ENCODE measurements at places on chromosomes 6 and 20.

GRCh38 chr6:36752187-36752885 is 54.7 kb downstream of the RAB44 start:
- no peak for DNase-seq

- DNase-seq = peak; percentile 38
Measured at GRCh38 chr6:21831521-21832291, 238.2 kb downstream of the SOX4 start.

DNA sequence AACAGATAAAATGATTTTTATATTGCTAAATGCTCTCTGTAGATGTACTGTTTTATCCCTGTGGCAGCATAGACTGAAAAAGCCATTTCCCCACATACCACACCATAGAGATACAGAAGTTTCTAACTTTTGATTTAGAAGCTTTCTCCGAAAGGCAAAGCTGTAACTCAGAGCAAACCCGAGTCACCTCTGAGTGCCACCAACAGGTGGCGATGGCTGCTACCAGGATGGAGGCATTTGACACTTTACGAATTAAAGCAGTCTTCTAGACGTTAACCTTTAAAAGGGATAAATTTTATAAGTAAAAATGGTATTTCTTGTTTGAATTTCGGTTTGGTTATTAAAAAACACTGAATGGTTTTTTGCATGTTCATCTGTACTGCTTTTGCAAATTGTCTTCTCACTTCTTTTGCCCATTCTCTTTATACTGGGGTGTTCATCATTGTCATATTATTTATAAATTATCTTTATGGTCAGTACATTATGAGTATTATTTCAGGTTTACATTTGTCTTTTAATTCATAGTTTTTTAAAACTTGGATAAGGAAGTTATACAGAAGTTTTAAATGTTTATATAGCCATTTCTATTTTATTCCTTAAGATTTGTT is 201.0 kb upstream of the CEP162 start:
- peak; percentile 85 for DNase-seq

DNA sequence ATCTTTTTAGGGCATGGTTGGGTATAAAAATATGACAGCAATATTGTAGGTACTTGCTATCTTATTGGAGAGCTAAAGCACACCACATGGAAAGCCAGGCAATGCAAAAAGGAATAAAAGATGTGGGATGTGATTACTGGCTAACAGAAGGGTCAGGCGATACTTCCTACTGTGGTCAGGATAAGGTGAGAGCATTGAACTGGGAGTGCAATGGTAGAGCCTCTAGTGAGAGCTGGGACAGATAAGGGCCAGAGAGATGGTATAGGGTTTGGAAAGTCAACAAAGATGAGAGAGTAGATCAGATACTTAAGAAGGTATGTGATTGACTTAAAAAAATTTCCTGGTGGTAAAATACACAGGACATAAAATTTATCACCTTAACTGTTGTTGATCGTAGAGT is 160.7 kb upstream of the MAN1A1 start:
- DNase-seq = no peak

GRCh38 chr6:107815846-107816245 is 8.3 kb downstream of the SCML4 start:
- no peak for DNase-seq

DNA sequence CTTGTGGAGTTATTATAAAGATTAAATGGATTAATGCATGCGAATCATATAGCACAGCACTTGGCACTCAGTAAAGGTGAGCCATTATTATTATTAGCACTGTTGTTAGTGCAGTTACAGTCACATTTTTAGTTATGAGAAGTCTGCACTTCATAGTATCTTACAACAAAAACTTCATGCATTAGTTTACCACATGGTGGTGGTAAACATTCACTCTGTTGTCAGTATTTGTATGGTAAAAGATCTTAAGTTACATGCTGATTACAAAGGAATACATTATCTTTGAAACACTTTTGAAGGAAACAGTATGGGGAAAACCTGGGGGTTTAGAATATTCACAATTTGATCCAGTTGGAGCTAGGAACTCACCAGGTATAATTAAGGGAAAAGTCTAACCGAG is 20.8 kb downstream of the TMEM14A start:
- peak; percentile 11 for DNase-seq

DNA sequence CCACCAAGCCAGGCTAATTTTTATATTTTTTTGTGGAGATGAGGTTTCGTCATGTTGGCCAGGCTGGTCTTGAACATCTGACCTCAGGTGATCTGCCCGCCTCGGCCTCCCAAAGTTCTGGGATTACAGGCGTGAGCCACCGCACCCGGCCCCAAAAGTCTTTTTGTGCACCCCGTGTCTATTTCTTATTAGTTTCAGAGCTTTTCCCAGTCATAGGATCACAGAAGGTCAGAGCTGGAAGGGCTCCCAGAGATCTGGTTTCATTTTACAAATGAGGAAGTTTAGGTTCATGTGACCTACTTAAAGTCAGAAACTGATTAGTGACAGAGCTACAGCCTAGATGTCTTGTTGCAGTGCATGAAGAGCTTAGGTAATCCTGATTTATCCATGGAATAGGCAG is 1.6 kb upstream of the OGFRL1 start:
- DNase-seq = no peak

DNA sequence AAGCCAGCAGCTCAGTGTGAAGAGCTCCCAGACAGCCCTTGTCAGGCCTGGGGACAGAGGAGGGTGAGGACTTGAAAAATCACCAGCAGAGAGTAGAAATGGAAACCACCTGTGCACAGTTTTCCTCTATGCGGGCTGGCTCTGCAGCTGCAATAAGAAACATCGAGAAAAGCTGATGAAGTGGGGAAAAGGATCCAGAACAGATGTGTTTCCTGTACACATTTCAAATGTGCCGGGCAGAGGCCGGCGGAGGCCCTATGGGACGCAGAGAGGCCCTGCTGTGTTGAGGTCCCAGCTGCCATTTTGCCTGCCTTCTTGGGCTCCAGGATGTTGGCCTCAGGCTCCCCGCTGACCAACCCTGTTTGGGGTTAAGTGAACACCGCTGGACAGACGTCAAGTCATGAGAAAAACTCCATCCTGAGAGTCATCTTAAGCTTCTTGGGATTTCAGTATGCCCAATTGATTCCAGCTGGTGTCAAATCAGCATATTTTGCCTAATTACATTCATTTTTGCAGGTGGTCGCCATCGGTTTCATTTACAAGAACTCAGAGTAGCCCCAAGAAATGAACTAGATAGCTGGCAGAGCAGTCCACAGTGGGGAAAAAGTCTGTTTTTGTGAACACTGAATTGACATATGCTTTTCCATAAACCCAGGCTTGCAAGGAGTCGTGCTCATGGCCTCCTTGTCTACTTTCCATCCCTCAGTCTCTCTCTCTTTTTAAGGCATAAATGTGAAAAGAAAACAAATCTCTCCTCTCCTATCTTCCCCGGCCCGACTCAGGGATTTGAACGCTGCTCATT is 150.4 kb upstream of the PHACTR3 start:
- no peak for DNase-seq

DNA sequence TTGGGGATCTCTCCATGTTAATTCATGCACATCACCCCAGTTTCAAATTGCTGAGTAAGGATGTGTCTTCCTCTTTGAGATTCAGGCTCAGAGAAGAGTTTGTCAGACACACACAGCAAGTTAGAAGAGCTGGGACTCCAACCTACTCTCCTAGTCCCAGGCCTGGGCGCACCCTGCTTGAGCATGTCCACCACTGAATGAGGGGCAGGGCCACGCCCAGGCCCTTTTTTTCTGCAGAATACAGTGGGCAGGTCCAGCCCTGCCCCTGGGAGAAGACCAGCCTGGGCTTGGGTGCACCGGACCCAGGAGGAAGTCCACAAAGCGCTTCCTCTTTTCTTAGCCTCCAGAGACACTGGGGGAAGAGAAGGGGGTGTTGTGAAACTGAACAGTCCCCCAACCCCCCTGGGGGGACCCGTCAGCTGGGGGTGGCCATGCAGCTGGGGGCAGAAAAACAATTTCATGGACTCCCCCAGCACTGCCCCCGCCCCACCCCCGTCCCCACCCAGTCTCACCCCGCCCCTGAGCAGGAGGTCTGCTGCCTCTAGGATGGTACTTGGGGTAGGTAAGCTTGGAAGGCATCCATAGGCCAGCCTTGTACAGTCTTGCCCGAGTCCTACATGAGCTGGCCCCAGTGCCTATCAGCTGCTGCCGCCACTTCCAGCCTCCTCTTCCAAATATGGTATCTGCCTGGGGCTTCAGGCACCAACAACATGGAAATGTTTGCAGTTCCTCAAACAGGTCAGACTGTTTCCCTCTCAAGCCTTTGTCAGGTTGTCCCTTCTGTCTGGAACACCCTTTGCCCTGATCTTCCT is 11.7 kb upstream of the HCK start:
- DNase-seq = no peak

- no peak for DNase-seq
Measured at GRCh38 chr20:58130156-58130555, 98.3 kb downstream of the ANKRD60 start.

- peak; percentile 67 for DNase-seq
Measured at GRCh38 chr6:138001750-138002349, 105.4 kb downstream of the PERP start.

- peak; percentile 44 for DNase-seq
Measured at GRCh38 chr6:69974193-69974592, 107.8 kb downstream of the COL19A1 start.

- no peak for DNase-seq
Measured at GRCh38 chr6:43078691-43079090, 2.6 kb downstream of the PTK7 start.

- DNase-seq = no peak
Measured at GRCh38 chr6:90654166-90654565, 67.3 kb upstream of the MAP3K7 start.

GRCh38 chr6:167898673-167899311 is 72.1 kb downstream of the AFDN start:
- DNase-seq = peak; percentile 70

GRCh38 chr6:117561128-117561527 is 41.2 kb downstream of the GOPC start:
- DNase-seq = no peak

DNA sequence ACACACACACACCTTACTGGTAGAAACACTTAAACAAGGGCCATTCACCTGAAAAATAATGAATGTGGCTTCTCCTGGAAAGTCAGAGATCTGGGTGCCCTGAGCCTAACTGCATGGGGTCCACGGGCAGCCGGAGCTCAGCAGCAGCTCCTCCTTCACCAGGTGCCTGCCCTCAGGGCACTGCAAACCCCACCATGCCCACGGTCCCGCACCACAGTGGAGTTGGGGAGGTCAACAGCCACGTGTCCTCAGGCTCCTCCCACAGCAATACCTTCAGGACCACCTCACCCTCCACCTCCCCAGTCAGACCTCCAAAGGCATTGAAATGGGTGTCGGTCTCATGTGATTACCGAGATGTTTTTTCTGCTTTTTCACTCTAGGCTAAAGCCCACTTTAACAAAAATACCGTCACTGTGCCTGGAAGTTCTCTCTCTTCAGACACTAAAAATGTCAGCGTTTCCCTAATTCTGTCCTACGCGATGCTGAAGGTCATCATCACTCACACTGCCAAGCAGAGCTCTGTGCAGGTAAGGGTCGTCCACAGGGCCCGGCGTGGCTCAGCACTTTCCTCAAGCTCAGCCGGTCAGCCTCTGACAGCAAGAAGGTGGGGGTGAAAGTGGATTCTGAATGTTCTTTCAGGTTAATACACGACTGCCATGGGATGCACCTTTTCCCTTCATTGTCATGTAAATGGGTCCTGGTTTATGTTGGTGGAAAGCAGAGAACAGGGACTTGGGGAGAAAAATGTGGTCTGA is 48.9 kb downstream of the CDK5RAP1 start:
- no peak for DNase-seq

GRCh38 chr6:83911278-83911677 is 51.8 kb downstream of the CYB5R4 start:
- peak; percentile 1 for DNase-seq

DNA sequence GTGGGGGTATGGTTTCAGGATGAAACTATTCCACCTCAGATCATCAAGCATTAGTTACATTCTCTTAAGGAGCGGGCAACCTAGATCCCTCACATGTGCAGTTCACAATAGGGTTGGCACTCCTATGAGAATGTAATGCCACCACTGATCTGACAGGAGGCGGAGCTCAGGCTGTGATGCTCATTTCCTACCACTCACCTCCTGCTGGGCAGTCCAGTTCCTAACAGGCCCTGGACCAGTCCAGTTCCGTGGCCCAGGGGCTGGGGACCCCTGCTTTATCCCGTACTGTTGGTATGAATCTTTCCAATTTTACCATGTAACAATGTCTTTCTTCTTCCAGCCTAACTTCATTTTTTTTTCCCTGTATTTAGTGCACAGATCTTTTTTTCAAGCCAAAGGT is 94.9 kb downstream of the OGFRL1 start:
- no peak for DNase-seq

- DNase-seq = no peak
Measured at GRCh38 chr6:36871686-36872085, 2.9 kb downstream of the PPIL1 start.

DNA sequence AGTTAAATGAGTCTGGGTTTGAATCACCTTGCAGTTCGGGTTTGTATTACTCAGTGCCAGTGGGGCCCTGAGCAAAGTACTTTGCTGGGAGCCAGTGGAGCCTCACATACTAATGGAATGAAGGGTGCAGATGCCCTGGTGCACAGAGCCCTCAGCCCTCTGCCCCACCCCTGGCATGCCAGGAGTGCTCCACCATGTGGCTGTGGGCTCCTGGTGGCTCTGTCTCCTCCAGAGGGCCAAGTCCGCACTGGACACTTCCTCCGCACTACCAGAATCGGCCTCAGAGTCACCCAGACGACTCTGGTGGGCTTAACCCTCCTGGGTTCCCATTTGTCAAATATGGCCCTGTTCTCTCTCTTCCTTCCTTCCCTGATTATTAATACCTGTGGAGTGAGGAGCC is 94.0 kb downstream of the STK35 start:
- DNase-seq = no peak

- peak; percentile 81 for DNase-seq
Measured at GRCh38 chr6:160930547-160931377, 60.8 kb upstream of the MAP3K4 start.

DNA sequence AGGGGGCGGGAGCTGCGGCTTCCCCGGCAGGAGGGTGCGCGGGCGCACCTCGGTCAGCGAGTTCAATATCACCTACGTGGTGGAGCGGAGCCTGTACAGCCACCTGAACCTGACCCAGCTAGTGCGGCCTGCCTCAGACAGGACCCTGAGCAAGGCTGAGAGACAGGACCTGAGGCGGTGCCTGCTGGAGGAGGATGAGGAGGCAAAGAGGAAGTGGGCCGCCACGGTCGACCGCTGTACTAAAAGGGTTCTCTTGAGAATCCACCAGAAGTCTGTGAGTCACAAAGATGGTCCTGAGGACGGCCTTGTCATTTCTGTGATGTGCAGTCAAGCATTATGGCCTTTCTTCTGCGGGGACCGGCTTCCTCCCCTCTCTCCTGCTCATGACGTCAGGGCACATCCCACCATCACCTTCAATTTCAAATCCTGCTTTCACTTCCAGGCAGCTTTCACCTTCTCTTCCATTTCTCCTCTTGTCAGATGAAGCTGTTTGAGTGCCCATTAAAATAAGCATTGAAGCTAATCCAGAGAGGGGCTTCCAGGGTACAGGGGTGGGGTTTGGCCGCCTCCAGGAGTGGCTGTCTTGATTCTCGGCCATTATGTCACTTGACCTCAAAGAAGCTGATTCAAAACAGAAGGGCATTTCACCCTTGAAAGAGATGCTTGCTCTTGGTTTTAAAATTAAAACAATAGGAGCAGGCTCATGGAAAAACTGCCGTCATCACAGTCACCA is 177.6 kb downstream of the SASH1 start:
- DNase-seq = no peak

Measured in fibroblast of pulmonary artery (primary cell).